Activated naive CD4-positive, alpha-beta T cell treated with anti-CD3 and anti-CD28 coated beads, Interleukin-2, amount 50 U/mL, for 72 hours (primary cell): ENCODE measurements at places on chromosomes 5 and 9. TPM values are rescaled to one million over a fixed set of nuclear protein-coding genes. Genes with fewer than 3 reads are reported as not detected.

TRIP13 gene
- 20.1 TPM for total RNA-seq

DNA sequence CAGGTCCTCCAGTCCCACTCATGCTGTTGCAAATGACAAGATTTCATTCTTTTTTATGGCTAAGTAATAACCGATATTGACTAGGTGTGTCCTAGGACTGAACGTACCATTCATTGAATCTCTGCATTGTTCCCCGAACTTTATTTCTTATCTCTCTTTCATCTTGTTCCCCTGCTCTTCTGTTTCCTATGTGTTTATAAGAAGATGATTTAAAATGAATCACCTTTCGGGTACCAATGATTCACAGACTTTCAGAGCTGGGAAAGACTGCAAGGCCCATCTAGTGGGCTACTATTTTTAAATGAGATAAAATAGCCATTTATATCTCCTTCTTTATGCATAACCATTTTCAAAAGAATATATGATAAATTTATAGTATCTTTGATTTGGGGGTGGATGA is 133.0 kb downstream of the CDH18 start:
- DNase-seq: no peak

GRCh38 chr9:37956904-37957663 is 53.2 kb upstream of the SLC25A51 start:
- no peak for DNase-seq

- peak; percentile 44 for DNase-seq
Measured at GRCh38 chr5:608429-609370, 3.4 kb upstream of the CEP72 start.

GNG10 gene
- total RNA-seq: 27.3 TPM

- DNase-seq: no peak
Measured at GRCh38 chr9:129138476-129139232, 27.4 kb downstream of the PTPA start.

PPP3R2 gene
- total RNA-seq: not detected

SERINC5 gene
- total RNA-seq: 50.4 TPM

OR13C2 gene
- not detected for total RNA-seq

ECSCR gene
- total RNA-seq: 1.9 TPM

GRCh38 chr9:82894548-82894947 is 168.4 kb downstream of the RASEF start:
- DNase-seq: no peak

PDGFRB gene
- 0.89 TPM for total RNA-seq

DNA sequence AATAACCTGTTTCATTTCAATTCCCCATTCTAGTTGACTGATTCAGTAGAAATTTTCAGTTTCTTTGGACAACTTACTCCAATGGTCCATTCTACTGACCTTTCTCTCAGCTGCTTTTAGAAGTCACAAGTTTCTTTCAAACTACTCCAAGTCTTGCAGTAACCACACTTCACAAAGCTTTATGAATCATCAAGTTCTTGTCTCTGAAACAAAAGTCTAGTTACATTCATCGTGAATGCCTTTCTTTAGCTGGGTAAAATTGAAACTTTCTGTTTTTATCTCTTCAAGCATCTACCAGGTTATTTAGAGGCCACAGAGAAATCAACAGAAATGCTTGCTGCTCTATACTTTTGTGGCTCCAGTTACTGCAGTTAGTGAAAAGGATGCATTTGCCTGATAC is 405.4 kb downstream of the TMEM232 start:
- DNase-seq: no peak

OTP gene
- total RNA-seq: not detected

- DNase-seq: no peak
Measured at GRCh38 chr5:36593867-36594266, 12.5 kb upstream of the SLC1A3 start.

FBLL1 gene
- not detected for total RNA-seq

GRCh38 chr9:109935406-109936087 is 155.5 kb downstream of the PALM2AKAP2 start:
- DNase-seq: no peak

- no peak for DNase-seq
Measured at GRCh38 chr5:31047007-31047406, 146.5 kb upstream of the CDH6 start.

NIPAL4 gene
- total RNA-seq: 0.30 TPM

GRCh38 chr9:37650873-37651768 is at the start of gene FRMPD1:
Gene FRMPD1 (plus strand): TSS chr9:37650954. CDS start chr9:37692642, 41,688 bp downstream.
- DNase-seq: peak; percentile 66

- DNase-seq: no peak
Measured at GRCh38 chr9:81387360-81388106, 301.8 kb downstream of the TLE1 start.

INPP5E gene
- 14.4 TPM for total RNA-seq

GRCh38 chr5:52469420-52469819 is 318.3 kb upstream of the ITGA1 start:
- no peak for DNase-seq

TMEM174 gene
- not detected for total RNA-seq

GRCh38 chr5:10689391-10690081 is 71.5 kb downstream of the DAP start:
- peak; percentile 60 for DNase-seq

CLINT1 gene
- total RNA-seq: 71.0 TPM

GRCh38 chr5:116912221-116912620 is 337.6 kb upstream of the SEMA6A start:
- no peak for DNase-seq

DNA sequence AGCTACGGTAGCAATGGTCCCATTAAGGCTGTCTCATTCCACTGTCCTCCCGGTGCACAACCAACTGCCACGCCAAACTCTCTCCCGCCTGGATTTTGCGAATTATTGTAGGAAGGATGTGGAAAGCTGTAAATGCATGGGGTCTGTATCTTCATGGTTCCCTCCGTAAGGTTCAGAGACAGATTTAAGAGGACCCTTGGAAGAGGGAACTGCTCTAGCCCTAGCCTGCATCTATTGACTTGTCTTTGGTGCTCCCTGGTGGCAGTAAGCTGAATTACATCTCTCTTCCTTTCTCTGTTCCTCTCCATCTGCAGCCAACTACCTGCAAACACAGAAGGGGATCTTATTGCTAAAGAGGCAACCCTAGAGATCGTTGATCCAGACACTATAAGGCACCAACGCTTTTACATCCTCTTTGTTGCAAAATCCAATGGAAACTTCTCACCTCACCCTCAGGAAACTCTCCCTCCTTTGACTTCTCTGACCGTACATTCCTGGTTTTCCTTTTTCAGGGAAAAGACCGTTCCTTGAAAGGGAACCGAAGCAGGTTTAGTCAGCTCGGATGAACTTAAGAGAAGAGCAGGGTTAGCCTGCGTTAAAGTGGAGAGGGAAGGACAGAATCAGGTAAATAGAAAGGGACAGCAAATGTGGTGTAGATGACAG is 11.9 kb downstream of the CAPSL start:
- peak; percentile 78 for DNase-seq

PHF24 gene
- 0.06 TPM for total RNA-seq

ANGPTL2 gene
- total RNA-seq: not detected

DNA sequence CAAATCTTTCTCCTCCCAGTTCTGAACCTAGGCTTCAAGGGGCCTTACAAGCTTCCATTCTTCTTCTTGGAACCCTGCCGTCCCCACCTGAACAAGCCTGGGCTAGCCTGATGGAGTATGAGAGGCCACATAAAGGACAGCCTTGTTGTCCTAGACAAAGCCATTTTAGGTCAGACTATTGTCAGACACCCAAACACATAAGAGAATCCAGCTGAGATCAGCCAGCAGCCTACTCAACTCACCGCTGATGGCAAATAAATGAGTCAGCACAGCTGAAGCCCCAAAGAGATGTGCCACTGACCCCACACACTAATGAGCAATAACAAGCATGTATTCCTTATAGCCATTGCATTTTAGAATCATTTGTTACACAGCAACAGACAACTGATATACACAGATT is 33.8 kb downstream of the SVEP1 start:
- DNase-seq: no peak

GRCh38 chr5:96909435-96909834 is 26.4 kb upstream of the LNPEP start:
- no peak for DNase-seq

GRCh38 chr9:4739587-4740387 is 1.2 kb downstream of the AK3 start:
- no peak for DNase-seq

DNA sequence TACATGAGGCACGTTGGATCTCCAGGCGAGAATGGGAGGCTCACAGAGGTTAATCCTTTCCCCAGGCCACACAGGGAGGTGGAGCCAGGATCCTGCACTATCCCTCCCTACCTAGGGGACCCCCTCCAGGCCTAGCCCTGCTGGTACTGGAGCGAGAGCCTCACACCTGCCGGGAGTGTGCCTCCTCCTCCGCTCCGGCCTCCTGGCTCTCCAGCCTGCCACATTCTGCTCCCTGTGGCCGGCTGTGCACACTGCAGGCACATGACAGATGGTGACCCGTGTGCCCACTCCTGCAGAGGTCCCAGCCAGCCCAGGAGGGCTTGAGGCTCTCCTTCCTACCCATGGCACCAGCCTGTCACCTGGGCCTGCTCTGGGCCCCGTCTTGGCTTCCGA is 93.4 kb downstream of the RXRA start:
- DNase-seq: no peak

- DNase-seq: no peak
Measured at GRCh38 chr5:78829811-78830527, 155.1 kb downstream of the ARSB start.

RLN2 gene
- 2.4 TPM for total RNA-seq

GRCh38 chr9:12876872-12877271 is 102.1 kb downstream of the LURAP1L start:
- DNase-seq: no peak

DNA sequence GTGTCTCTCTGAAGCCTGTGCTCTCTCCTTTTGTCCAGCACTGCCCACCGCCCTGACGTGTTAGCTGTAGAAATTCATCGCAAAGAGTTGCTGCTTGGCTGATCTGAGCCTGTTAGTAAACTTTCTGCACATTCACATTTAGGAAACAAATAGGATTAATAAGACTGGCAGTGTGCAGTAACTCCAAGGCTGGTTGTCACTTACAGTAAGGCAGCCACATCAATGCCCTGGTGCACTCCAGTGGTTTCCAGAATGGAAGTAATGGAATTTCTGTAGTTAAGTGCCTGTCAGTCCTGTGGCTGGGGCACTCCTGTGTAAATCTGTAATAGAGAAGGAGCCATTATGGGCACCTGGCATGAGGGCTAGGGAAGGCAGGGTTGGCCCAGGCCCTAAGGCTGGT is 70.6 kb downstream of the DOCK2 start:
- no peak for DNase-seq

ADGRD2 gene
- not detected for total RNA-seq

SLC1A1 gene
- total RNA-seq: not detected

BARX1 gene
- 9.1 TPM for total RNA-seq

DNA sequence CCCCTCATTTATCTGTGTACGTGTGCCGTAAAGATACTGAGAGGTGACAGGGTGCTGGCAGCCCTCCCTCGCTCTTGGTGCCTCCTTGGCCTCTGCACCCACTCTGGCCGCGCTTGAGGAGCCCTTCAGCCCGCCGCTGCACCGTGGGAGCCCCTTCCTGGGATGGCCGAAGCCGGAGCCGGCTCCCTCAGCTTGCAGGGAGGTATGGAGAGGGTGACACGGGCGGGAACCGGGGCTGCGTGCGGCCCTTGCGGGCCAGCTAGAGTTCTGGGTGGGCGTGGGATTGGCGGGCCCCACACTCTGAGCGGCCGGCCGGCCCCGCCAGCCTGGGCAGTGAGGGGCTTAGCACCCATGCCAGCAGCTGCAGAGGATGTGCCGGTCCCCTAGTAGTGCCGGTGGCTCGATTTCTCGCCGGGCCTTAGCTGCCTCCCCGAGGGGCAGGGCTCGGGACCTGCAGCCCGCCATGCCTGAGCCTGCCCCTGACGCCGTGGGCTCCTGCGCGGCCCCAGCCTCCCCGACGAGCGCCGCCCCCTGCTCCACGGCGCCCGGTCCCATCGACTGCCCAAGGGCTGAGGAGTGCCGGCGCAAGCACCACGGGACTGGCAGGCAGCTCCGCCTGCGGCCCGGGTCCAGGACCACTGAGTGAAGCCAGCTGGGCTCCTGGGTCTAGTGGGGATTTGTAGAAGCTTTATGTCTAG is 21.6 kb downstream of the NKX2-5 start:
- no peak for DNase-seq

SYK gene
- total RNA-seq: 0.16 TPM

FCN1 gene
- not detected for total RNA-seq

- peak; percentile 14 for DNase-seq
Measured at GRCh38 chr9:124716808-124717207, 54.3 kb downstream of the NR6A1 start.

ADCY2 gene
- total RNA-seq: not detected

IL33 gene
- not detected for total RNA-seq

DNA sequence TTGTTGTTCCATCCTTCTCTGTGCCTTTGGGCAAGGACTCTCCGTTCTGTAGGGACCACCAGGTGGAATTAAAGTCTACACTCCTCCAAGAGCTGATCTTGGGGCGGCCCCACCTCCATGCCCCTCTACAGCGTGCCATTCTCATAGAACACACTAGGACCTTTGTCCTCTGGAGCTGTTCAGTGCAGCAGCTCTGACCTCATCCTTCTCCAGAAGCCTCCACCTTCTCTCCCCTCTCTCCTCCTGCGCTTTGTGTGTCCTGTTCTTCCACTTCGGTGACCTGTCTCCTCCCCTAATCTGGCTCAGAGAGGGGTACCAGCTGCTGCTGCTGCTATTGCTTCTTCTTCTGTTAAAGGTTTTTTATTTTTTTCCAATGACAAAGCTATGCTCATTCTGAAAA is 1.8 kb upstream of the MACROH2A1 start:
- no peak for DNase-seq

TCF7 gene
- total RNA-seq: 93.5 TPM

FBN2 gene
- total RNA-seq: 0.09 TPM

DNA sequence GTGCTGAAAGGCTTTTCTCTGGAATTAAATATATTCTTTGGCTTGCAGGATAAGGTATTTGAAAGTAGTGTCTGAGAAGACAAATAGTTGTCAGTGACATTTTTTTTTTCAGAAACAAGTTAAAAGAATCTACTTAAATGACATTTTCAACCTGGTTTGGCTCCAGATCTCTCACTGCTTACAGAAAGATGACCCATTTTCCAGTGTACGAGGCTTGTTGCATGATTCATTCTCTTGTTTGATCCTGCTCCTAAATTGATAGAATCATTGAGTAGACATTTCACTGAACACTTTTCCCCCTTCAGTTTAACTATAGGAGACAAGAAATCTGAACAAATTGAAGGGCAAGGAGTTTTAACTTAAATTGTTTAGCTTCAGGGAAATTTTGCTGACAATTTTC is 546.1 kb downstream of the ZNF608 start:
- no peak for DNase-seq
